ENCODE measurements at places on chromosomes 1 and 21.
A peak's percentile ranks its signal among the peaks of the same experiment; 100 is the strongest.

DNA sequence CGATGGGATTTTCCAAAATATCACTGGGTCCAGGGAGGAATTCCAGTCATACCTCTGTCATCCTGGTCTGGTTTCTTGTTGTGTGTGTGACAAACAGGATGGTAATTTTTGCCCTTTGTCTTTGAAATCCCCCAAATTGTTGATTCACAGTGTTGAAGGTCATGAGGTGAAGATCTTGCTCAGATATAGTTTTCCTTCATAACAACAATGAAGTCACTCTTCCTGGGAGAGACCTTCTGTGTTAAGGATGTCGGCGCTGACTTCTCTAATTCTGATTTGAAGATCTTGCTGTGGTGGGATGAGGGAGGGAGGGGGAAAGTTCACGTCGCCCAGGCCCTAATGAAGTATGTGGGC is 32.2 kb upstream of the MPZL1 start:
- no peak for DNase-seq

GRCh38 chr21:45277101-45278045 is 10.3 kb downstream of the POFUT2 start:
- DNase-seq: no peak

- no peak for DNase-seq
Measured at GRCh38 chr1:96980448-96980847, 258.9 kb downstream of the PTBP2 start.

DNA sequence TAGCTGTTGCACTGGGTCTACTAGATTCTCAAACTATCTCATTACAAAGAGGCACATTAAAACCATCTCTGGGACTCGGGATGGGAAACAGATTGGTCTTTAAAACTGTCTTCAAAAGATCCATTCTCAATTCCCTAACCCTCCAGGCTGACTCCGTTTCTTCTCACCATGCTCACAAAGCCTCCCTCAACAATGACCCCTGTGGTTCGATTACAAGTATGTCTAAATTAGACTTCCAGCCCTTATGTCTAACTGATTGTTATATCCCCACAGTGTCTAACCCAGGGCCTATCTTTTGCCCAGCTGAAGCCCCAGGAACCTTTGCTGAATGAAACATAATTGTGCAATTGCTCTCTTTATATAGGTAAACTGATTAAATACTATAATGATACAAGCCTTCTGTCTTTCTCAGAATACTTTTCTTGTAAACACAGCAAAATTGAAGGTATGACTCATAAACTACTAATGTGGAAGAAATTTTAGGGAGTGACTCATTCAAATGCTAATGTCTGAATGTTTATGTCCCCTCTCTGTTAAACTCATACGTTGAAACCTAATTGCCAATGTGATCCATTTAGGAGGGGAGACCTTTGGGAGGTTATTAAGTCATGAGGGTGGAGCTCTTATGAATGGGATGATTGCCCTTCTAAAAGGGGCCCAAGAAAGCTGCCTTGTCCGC is 65.6 kb upstream of the DAB1 start:
- DNase-seq: peak; percentile 38

DNA sequence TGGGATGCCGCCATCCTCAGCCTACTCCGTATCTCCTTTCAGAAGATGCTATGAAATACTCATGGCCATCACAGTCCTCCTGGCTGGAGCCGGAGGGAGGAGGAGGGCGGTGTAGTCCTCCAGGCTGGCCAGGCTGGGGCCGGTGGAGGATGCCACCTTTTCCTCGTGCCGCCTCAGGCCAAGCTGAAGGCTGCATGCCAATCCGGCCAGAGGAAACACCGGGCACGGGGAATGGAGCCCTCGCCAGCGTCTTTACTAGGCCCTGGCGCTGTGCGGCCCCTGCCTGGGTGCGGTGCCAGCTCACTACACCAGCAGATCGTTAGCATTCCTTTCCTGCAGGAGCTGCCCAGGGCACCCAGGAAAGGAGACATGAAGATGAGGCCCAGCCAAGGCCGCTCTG is 70.1 kb downstream of the CASZ1 start:
- DNase-seq: peak; percentile 43

GRCh38 chr1:221431068-221431651 is 310.7 kb downstream of the DUSP10 start:
- peak; percentile 42 for DNase-seq

GRCh38 chr1:11690397-11691301 is 861 bp upstream of the DRAXIN start:
- DNase-seq: no peak

- DNase-seq: no peak
Measured at GRCh38 chr1:180949616-180950000, 36.9 kb downstream of the KIAA1614 start.

GRCh38 chr1:40361637-40362036 is 11.9 kb upstream of the SMAP2 start:
- no peak for DNase-seq

DNA sequence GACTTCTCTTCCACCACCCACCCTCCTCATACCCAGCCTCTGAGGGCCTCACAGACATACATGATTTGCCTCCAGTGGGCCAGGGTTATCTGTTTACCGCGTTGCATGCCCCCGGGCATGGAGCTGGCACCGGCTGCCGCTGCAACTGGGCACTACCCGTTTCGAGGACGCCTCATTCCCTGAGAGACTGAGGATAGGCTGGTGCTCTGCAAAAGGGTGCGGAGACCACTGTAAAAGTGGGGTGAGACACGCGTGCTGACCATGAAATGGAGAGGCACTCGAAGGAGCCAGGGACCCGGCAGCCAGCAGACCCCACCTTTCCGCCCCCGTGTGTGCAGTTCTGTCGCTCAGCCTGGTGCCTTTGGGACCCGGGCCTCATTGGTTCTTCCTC is 20.6 kb downstream of the TP73 start:
- DNase-seq: no peak

DNA sequence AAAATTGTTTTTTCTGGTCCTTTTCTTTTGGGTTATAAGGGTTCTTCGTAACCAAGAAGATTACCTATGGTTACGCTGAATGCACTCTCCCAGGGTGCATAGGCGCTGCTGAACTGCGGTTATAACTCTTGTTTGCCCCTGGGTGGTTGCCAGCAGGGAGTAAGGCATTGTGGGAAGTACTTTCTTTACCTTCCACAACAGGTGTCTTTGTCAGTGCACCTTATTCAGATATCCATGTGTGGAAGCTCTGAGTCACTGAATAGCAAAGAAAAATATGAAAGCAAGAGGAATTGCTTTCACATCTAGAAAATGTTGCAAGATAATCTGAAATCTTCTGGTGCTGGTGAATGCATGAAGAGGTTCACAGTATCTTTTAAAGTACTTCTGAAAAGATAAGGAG is 124.4 kb upstream of the CACYBP start:
- DNase-seq: peak; percentile 66

DNA sequence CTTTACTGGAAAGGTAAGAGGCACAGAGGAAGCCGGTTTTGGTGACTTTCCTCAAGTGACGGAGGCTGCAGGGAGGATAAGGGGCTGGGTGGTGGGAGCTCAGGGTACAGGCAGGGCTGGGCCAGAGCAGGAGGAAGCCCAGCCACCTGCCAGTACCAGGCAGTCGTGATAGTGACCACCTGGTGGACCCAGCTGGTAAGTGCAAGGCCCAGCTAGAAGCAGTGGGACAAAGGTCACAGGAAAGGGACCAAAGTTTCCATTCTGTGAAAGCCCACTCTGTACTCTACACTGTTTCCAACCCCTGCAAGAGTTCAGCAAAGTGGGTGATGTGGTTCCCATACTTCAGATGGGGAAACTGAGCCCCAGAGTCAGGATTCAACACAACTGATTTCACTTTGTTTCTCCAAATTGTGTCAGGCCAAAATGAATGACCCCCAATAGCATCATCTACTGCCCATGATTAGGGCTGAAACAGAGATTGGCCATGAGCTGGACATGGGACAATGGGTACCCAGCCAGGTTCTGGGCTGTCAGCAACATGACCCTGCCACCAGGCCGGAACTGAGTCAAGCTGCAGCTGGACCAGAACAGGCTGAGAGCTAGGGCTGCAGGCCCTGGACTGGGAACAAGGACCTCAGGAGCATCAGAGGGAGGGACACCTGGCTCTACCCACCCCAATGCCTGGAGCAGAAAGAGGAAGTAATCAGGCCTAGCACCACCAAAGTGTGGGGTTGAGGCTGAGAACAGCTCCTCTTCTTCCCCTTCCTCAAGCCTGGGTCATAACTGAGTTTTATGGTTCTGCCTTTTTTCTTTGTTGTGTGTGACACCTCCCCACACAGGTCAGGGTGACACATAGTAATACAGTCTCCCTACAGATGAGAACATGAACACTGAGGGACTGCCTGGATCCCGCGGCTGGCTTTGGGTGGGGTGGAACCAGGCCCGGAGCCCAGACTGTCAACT is 50.2 kb downstream of the KCNN3 start:
- DNase-seq: peak; percentile 49

GRCh38 chr1:185425163-185425562 is 108.1 kb upstream of the IVNS1ABP start:
- DNase-seq: no peak

DNA sequence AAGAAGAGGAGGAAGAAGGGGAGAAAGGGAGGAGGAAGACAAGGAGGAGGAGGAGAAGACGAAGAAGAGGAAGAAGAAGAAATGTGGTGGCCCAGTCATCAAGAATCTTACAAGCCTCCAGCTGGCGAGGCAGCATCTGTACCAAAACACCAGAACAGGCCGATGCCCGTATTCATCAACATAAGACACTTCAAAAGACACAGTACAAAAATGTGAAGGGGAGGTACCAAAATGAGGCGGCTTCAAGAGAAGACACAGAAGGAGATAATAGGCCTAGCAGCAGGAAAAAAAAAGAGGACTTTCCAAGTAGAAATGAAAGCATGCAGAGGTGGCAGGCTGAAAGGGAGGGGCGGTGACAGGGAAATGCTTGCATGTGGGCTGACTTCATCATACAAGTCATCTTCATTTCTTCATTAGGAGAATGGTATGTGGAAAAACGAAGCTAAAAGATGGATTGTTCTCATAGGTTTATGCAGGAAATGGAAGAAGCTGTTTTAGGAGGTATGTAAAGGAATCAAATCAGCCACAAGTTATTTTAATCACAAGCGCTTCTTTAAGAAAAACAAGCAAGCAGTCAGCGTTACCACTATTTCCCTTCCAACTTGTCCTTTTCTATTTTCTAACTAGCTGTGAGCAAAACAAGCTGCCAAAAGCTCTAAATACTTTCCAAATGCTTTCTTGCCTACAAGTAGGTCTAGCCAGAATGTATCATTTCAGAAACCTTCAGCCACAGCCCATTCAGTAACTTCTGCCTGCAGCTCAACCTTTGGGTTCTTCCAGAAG is 192.3 kb downstream of the SLC45A1 start:
- no peak for DNase-seq

DNA sequence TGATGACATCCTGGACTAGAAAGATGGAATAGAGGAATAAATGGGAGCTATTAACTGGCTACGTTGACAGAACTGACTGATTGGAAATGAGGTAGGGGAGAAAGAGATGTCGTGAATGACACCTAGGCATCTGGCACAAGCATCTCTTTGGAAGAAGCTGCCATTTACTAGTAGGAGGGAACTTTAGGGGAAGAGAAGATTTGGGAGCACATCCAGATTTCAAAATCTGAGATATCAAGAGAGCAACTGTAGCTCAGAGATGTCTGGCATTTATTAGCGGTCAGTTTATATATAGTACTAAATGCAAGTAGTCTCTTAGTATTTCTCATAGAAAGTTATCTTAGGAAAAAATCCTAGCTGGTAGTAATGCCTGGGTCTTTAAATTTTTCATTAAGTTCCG is 131.9 kb upstream of the C1orf105 start:
- no peak for DNase-seq

- DNase-seq: no peak
Measured at GRCh38 chr21:43362321-43362791, 64.6 kb downstream of the SIK1 start.

- no peak for DNase-seq
Measured at GRCh38 chr21:41209016-41209619, 41.2 kb downstream of the BACE2 start.

GRCh38 chr21:18493422-18493821 is 89.8 kb upstream of the TMPRSS15 start:
- DNase-seq: peak; percentile 85

- DNase-seq: peak; percentile 89
Measured at GRCh38 chr1:165367375-165367993, 11.0 kb upstream of the LMX1A start.

DNA sequence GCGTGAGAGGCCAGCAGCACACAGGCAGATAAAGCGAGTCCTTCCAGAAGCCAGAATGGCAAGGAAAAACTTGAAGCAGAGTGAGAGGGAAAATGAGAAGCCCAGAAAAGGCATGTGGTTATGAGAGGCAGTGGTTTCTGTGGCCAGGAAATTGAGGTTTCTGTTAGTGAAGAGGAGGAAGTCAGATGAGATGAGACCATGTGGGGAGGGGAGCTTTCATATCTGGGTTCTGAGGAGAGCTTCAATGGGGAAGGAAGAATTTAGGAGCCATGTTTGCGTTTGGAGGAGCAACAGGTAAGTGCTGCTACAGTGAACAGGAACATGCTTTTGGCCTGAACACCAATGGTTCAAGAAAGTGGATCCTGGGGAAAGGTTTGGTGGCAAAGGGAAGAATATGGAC is 6.1 kb upstream of the CD1A start:
- DNase-seq: no peak

- no peak for DNase-seq
Measured at GRCh38 chr1:94806441-94806871, 13.7 kb upstream of the SLC44A3 start.

- DNase-seq: no peak
Measured at GRCh38 chr21:43717967-43718871, 710 bp upstream of the PDXK start.

GRCh38 chr1:4681026-4681425 is 26.6 kb downstream of the AJAP1 start:
- DNase-seq: no peak

DNA sequence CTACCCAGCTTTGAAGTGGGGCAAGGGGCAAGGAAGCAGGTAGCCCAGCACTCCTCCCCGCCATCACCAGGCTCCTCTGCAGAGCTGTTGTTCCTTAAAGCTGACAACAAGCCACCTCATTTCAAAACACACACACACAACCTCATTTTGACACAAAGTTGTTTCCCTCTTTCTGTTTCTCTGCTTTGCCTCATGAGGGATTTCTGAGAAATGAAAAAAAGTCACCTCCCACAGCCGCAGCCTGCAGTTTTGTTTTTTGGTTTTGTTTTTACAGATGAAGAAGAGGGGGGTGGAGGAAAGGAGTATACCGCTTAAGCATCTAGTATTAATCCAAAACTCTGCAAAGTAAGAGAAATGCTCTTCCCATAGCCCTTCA is 12.1 kb downstream of the MCL1 start:
- no peak for DNase-seq

All from MCF 10A (cell line).